ENCODE measurements at places on chromosomes 3 and 15.
A peak's percentile ranks its signal among the peaks of the same experiment; 100 is the strongest.

GRCh38 chr15:37034392-37034791 is 66.0 kb downstream of the MEIS2 start:
- H3K27me3 ChIP-seq, result no peaks in the 10 kb centered on the region
- no peak overlapping the region for H3K4me3 ChIP-seq
- H3K36me3 ChIP-seq, result peaks cover 10% of the 10 kb centered on the region
- no peak for DNase-seq
- H3K4me1 ChIP-seq, result peaks cover 5% of the 10 kb centered on the region

DNA sequence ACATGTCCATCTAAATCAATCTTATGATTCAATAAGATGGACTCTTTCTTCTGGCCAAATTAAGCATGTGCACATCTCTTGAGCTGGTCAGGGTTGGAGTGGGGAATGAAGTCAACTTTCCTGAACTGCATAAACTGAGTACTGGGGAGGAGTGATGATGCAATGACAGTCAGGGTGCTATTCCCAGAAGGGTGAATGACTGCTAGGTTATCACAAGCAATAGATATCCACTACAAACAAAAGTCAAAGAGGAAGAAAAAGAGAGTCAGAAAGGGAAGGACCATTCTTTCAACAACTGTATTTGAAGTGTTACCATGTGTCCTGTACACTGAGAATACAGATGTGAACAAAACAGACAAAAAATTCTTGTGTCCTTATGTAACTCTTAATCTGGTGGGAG is 70.0 kb downstream of the ALCAM start:
- no peaks in the 10 kb centered on the region for H3K36me3 ChIP-seq
- no peaks in the 10 kb centered on the region for H3K27me3 ChIP-seq
- H3K27ac ChIP-seq, result no peak overlapping the region
- no peak for DNase-seq

- peaks cover 11% of the 10 kb centered on the region for H3K4me1 ChIP-seq
- no peaks in the 10 kb centered on the region for H3K36me3 ChIP-seq
- DNase-seq, result no peak
- H3K4me3 ChIP-seq, result peak overlapping the region; percentile 42
These were observed 53.8 kb downstream of the LRRK1 start for GRCh38 chr15:100972975-100973350.

DNA sequence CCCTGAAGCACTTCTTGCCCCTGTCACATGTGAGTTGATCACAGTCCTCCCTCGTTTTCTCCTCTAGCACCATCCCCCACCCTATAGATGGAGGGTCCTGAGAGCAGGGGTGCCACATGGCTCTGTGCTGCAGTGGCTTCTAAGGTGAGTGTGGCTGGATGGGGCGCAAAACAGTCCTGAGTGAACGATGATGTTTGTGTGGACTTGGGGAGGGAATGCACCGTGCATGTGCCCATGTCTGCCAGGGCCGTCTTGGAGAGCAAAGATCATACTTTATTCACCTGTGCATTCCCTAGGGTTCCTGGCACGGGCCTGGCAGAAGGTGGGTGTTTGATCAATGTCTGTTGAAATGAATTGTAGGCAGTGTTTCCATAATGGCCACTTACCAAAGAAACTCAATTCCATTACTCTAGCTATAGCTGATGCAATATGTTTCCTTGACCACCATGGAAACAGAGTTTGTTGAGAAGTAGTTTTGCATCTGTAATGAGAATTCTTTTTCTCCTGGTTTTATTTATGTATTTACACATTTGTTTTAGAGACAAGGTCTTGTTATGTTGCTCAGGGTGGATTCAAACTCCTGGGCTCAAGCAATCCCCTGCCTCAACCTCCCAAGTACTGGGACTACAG is 58.0 kb downstream of the ABTB1 start:
- H3K27me3 ChIP-seq, result no peaks in the 10 kb centered on the region
- no peak overlapping the region for H3K4me3 ChIP-seq
- no peak overlapping the region for H3K27ac ChIP-seq
- H3K36me3 ChIP-seq, result no peaks in the 10 kb centered on the region
- H3K4me1 ChIP-seq, result peaks cover 36% of the 10 kb centered on the region

DNA sequence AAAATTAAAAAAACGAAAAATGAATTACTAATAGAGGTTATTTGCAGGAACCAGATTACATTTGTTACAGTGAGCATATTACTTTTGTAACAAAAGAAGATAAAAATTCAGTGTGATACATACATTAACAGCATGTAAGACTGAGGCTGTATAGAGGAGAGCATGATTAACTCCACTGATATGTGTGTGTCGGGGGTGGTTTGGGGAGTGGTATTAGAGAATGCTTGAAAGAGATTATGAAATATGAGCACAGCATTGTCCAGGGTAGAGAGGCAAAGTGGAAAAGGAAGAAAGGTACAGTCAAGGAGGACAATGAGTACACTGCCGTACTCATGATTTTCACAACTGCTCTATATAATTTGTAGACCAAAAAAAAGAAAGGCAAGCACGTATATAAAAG is 62.9 kb upstream of the LRRFIP2 start:
- no peak for DNase-seq
- peaks cover 11% of the 10 kb centered on the region for H3K4me1 ChIP-seq
- H3K27ac ChIP-seq, result no peak overlapping the region
- no peak overlapping the region for H3K4me3 ChIP-seq

DNA sequence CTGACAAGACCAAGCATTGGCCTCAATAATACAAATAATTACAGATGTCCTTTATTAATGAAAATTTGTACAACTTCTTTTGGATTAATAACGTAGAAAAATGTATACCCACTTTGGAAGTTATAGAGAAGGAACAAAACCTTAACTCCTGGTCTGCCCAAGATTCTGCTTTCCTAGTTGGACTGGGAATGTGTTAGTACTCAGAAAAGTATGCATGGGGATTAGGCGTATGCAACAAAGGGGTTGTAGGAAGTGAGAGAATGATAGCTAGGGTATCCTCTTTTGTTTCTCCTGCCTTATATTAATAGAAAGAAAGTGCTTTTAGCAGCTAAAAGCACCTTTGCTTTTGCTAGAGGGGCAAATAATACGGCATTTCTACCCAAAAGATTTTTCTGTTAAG is 116.2 kb upstream of the LRRFIP2 start:
- DNase-seq, result no peak
- H3K36me3 ChIP-seq, result peaks cover 73% of the 10 kb centered on the region

- no peaks in the 10 kb centered on the region for H3K36me3 ChIP-seq
- H3K27me3 ChIP-seq, result no peaks in the 10 kb centered on the region
- no peak overlapping the region for H3K4me3 ChIP-seq
These were observed 325.0 kb downstream of the CGGBP1 start for GRCh38 chr3:87733671-87734367.

DNA sequence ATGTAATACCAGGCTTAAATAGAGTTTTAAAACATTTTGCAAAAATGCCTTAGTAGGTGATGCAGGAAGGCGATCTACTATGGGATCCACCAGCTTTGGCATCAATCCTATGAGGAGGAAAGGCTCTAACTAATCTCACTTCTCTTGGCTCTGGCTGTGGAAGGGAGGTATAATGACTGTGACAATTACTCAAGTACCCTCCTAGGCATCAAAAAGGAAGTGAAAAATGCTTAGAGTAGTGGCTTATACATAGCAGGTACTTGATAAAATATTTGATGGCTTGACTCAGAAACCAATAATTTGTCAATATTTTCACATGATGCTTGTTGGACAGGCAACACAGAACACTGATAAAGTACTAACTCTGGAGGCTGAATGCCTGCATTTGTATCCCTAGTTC is 34.1 kb upstream of the SERPINI2 start:
- DNase-seq, result no peak
- H3K4me1 ChIP-seq, result no peaks in the 10 kb centered on the region
- H3K4me3 ChIP-seq, result no peak overlapping the region
- H3K27me3 ChIP-seq, result no peaks in the 10 kb centered on the region

GRCh38 chr3:103218146-103218545 is 783.3 kb downstream of the ZPLD1 start:
- no peak overlapping the region for H3K4me3 ChIP-seq
- H3K27ac ChIP-seq, result no peak overlapping the region

DNA sequence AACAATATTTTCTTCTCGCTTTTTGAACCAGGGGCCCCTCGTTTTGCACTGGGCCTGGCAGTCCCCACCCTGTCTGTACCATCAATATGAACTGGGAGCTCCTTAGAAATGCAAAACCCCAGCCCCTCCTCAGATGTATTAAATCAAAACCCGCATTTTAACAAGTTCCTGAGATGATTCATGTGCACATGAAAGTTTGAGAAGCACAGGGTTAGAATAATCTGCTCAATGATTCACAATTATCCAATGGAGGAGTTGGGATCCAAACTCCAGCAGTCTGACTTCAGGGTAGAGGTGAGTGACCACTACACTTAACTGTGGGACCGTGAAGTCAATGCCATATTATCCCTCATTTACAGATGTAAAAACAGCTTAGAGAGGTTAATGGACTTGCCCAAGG is 256.4 kb downstream of the IGSF11 start:
- no peaks in the 10 kb centered on the region for H3K27me3 ChIP-seq
- H3K36me3 ChIP-seq, result no peaks in the 10 kb centered on the region
- H3K4me1 ChIP-seq, result no peaks in the 10 kb centered on the region
- DNase-seq, result no peak
- no peak overlapping the region for H3K4me3 ChIP-seq
- no peak overlapping the region for H3K27ac ChIP-seq

DNA sequence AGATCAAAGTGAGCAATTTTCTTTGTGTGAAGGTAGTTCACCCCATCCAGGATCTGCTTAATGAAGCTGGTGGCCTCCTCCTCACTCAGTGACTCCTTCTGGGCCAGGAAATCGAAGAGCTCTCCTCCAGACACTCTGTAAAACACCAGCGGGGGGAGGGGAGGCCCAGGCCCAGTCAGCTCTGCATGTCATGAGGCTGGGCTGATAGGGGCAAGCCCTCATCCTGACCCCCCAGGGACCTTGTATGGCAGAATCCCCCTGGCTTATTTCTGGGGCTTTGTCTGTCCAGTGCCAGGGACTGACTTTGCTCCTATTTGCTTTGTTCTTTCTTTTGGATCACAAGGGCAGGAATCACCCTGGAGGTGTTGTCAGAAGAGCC is 74.9 kb downstream of the DAPK2 start:
- H3K4me3 ChIP-seq, result no peak overlapping the region
- H3K36me3 ChIP-seq, result peaks cover 4% of the 10 kb centered on the region
- H3K27ac ChIP-seq, result peak overlapping the region; percentile 77
- peaks cover 48% of the 10 kb centered on the region for H3K4me1 ChIP-seq
- DNase-seq, result no peak

DNA sequence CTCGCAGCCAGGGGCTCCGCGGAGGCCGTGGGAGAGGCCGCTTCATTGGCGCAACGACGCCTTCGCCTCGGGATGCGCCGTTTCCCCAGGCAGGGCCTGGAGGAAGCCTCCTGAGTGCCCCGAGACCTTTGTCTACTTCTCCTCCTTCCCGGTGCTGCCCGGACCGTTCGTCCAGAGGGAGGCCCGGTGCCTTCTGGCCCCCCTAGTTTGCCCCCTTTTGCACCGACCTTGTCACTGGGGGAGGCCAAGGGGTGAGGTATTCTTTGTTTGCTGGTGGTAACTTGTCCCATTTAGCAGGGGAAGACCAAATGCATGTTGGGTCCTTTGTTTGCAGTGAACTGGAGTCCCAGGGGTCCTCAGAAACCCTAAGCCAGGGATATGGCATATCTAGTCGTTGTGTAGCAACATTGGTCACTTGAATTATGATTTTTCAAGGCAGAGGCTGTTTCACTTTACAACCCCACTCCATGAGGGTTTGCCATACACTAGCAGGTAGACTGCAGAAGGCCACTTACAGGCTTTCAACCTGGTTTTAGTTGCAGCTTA is 615 bp downstream of the DHX30 start:
- peak overlapping the region; percentile 98 for H3K27ac ChIP-seq
- no peaks in the 10 kb centered on the region for H3K27me3 ChIP-seq
- no peak for DNase-seq
- H3K36me3 ChIP-seq, result peaks cover 35% of the 10 kb centered on the region
- H3K4me3 ChIP-seq, result peak overlapping the region; percentile 84

DNA sequence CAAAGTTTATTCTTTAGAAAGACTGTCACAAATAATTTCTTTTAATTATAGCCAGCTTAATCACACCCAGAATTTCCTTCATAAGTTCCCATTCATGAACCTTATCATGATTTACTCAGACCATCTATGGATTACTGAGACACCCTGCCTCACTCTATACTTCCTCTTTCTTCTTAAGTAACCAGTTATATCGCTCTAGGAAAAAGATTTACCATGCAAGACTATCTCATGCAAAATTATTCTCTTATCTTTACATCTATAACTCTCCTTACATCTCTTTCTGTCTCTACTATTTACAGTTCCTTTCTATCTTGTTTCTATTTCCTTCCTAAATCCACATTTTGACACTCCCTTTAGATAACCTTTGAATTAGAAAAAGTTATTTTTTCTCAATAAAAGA is 316.8 kb downstream of the POLQ start:
- H3K27ac ChIP-seq, result no peak overlapping the region
- H3K36me3 ChIP-seq, result no peaks in the 10 kb centered on the region
- no peak overlapping the region for H3K4me3 ChIP-seq
- no peaks in the 10 kb centered on the region for H3K4me1 ChIP-seq
- no peak for DNase-seq

DNA sequence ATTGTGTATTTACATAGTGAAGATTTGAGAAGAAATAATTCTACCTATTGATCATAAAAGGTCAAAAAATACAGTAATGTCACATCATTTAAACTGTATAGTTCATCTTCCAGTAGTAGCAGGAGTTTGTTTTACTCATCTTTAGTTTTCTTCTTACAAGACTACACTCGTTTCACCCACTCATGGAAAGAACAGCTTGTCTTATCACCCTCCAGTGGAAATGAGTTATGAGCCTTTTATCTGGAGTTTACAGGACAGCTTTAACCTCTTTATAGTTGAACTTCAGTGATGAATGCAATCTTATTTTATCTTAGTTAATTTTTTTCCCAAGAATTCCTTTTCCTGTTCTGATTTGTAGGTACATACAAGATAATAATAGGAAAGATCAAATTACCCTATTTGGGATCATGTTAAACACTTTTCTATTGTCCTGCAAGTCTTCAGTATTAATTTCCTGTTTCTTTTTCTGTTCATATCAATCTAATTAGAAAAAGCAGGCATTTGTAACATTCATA is 36.8 kb downstream of the RBMS3 start:
- no peaks in the 10 kb centered on the region for H3K36me3 ChIP-seq
- no peak for DNase-seq
- no peak overlapping the region for H3K4me3 ChIP-seq
- no peaks in the 10 kb centered on the region for H3K27me3 ChIP-seq
- H3K4me1 ChIP-seq, result peaks cover 25% of the 10 kb centered on the region

- H3K27ac ChIP-seq, result no peak overlapping the region
- H3K4me1 ChIP-seq, result no peaks in the 10 kb centered on the region
- no peaks in the 10 kb centered on the region for H3K36me3 ChIP-seq
- H3K27me3 ChIP-seq, result no peaks in the 10 kb centered on the region
- no peak overlapping the region for H3K4me3 ChIP-seq
- DNase-seq, result peak; percentile 61
These were observed 9.6 kb downstream of the XCR1 start for GRCh38 chr3:46017720-46018119.

GRCh38 chr3:31704591-31705179 is 172.0 kb downstream of the STT3B start:
- DNase-seq, result peak; percentile 55
- no peak overlapping the region for H3K4me3 ChIP-seq
- peaks cover 4% of the 10 kb centered on the region for H3K4me1 ChIP-seq
- no peak overlapping the region for H3K27ac ChIP-seq
- no peaks in the 10 kb centered on the region for H3K36me3 ChIP-seq
- no peaks in the 10 kb centered on the region for H3K27me3 ChIP-seq

Measured in lower lobe of right lung (tissue), 2 donors.